Caco-2 (cell line): ENCODE measurements at places on chromosomes 7 and 10. TPM values are rescaled to one million over a fixed set of nuclear protein-coding genes. Genes with fewer than 3 reads are reported as not detected.
A peak's percentile ranks its signal among the peaks of the same experiment; 100 is the strongest.

- no peak overlapping the region for H3K27ac ChIP-seq
- H3K4me3 ChIP-seq = no peak overlapping the region
- H3K36me3 ChIP-seq = no peaks in the 10 kb centered on the region
- peaks cover 13% of the 10 kb centered on the region for H3K4me1 ChIP-seq
These were observed 4.0 kb upstream of the DIP2C start for GRCh38 chr10:693506-693905.

DNA sequence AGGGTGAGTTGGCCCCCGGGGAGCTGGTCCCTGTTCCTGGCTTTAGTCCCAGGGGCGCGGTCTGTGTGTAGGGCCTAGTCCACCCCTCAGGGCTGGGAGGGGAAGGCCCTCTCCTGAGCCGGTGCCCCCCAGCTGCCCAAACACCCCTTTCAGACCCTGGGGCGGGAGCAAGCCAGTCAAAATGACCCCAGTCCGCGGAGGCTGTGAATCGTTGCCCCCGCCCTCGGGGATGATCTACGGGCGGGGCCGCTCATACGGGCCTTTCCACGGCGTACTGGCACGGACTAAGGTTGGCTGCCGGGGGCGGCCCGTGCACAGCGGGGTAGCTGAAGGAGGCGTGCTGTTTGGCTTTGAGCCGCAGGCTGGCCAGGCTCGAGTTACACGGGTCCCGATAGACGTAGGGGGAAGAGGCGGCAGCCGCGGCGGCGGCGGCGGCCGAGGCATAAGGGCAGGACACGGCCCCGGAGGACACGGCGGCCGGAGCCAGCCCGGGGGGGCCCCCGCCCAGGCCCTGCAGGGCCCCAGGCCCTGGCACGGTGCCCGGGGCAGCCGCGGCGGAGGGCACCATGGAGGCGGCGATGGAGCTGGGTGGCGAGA lies 4.3 kb downstream of the ELOVL3 start:
- peak overlapping the region; percentile 47 for H3K4me3 ChIP-seq
- DNase-seq = no peak
- peaks cover 1% of the 10 kb centered on the region; the same call in 1 of the 2 replicates for H3K27me3 ChIP-seq
- H3K27ac ChIP-seq = no peak overlapping the region
- H3K36me3 ChIP-seq = no peaks in the 10 kb centered on the region; the same call in 1 of the 2 replicates

The ODAD2 gene
- not detected in 2 replicates for total RNA-seq

DNA sequence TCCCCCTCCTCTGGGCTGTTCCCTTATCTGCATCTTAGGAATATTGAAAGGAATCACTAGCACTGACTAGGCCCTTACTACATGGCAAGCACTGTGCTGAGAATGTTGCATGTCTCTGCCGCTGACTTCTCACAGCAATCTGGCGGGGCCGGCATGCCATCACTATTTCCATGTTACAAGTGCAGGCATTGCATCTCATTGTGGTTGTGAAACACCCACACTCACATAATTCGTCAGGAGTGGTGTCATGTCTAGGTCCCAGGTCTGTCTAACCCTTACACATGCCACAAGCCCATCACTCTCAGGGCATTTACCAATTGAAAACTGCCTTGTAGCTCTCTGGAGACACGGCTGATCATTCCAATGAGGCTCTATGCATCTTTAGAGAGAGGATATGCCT lies 8.5 kb upstream of the IL2RA start:
- no peak overlapping the region for H3K27ac ChIP-seq
- H3K36me3 ChIP-seq = no peaks in the 10 kb centered on the region
- H3K27me3 ChIP-seq = peaks cover 1% of the 10 kb centered on the region; the same call in 1 of the 2 replicates
- H3K4me1 ChIP-seq = no peaks in the 10 kb centered on the region
- no peak overlapping the region for H3K4me3 ChIP-seq

DNA sequence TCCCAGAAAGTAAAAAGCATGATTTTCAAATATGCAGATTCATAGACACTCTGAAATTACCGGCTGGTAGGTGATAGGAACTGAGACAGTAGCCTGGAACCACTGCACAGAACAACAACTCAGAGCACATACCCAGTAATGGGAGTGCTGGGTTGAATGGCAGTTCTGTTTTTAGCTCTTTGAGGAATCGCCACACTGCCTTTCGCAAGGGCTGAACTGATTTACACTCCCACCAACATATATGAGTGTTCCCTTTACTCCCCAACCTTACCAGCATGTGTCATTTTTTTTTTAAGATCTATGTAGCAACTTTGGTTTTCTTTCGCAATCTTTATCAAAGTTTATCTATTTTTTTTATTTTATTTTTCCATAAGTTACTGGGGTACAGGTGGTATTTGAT lies 358.8 kb downstream of the CALN1 start:
- H3K4me3 ChIP-seq = no peak overlapping the region
- no peak overlapping the region for H3K27ac ChIP-seq
- no peaks in the 10 kb centered on the region for H3K36me3 ChIP-seq

GRCh38 chr10:93186653-93187052 lies 113.0 kb downstream of the CYP26A1 start:
- H3K4me1 ChIP-seq = peaks cover 2% of the 10 kb centered on the region; the same call in 1 of the 2 replicates
- H3K4me3 ChIP-seq = no peak overlapping the region
- H3K27me3 ChIP-seq = no peaks in the 10 kb centered on the region
- no peaks in the 10 kb centered on the region for H3K36me3 ChIP-seq

The SGMS1 gene
- total RNA-seq = 30.5 and 34.8 TPM in 2 replicates

- H3K27ac ChIP-seq = no peak overlapping the region
- H3K27me3 ChIP-seq = no peaks in the 10 kb centered on the region; the same call in 1 of the 2 replicates
- H3K36me3 ChIP-seq = no peaks in the 10 kb centered on the region
- H3K4me1 ChIP-seq = no peaks in the 10 kb centered on the region
- peak; percentile 22 for DNase-seq
- no peak overlapping the region for H3K4me3 ChIP-seq
These were observed 113.7 kb downstream of the LHPP start for GRCh38 chr10:124575107-124576035.

DNA sequence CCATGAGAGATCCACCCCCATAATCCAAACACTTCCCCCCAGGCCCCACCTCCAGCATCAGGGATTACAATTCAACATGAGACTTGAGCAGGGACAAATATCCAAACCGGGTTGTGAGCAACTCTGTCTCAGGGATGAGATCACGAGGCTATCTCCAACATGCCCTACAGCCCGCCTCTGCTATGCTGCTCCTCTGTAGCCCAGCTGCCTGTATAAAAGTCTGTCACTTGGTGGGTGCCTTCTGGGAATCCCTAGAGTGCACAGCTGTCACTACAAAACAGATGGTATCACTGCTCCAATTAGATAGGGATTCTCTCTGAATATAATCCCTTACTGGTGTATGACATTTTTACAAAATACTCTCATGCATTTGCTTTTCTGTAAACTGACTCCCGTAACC lies 114.9 kb upstream of the NANOS1 start:
- H3K27me3 ChIP-seq = no peaks in the 10 kb centered on the region; the same call in 1 of the 2 replicates
- H3K4me1 ChIP-seq = peaks cover 34% of the 10 kb centered on the region
- no peak overlapping the region for H3K4me3 ChIP-seq
- DNase-seq = no peak

DNA sequence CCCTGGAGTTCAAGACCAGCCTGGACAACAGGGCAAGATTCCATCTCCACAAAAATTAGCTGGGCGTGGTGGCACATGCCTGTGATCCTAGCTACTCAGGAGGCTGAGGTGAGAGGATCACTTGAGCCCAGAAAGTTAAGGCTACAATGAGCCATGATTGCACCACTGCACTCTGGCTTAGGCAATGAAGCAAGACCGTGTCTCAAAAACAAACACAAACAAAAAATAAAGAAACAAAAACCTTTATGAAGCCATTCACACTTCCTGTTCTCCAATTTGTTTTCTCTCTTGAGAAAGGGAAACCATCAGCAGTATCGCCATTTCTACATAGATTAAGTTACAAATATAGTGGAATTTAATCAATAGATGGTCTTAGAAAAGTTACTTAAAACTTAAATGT lies 19.8 kb downstream of the YME1L1 start:
- H3K4me3 ChIP-seq = no peak overlapping the region
- H3K27me3 ChIP-seq = no peaks in the 10 kb centered on the region
- no peak for DNase-seq
- no peak overlapping the region for H3K27ac ChIP-seq
- H3K36me3 ChIP-seq = peaks cover 3% of the 10 kb centered on the region

GRCh38 chr10:130618647-130619046 lies 482.5 kb downstream of the GLRX3 start:
- no peaks in the 10 kb centered on the region for H3K4me1 ChIP-seq
- no peaks in the 10 kb centered on the region; the same call in 1 of the 2 replicates for H3K36me3 ChIP-seq
- no peak for DNase-seq
- H3K27me3 ChIP-seq = no peaks in the 10 kb centered on the region

The TMEM140 gene
- total RNA-seq = 3.8 and 6.1 TPM in 2 replicates

DNA sequence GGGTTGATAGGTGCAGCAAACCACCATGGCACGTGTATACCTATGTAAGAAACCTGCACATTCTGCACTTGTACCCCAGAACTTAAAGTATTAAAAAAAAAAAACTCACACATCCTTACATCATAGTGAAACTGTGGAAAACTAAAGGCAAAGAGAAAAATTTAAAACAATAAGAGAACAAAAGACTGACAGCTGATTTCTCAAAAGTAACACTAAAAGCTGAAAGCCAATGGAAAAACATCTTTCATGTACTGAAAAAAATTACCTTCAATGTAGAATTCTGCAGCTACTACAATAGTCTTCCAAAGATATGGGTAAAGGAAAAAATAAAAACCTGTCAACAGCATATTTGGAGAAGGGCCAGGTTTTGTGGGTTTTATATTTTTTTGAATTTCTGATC lies 729.1 kb upstream of the NRP1 start:
- H3K27ac ChIP-seq = no peak overlapping the region
- H3K27me3 ChIP-seq = no peaks in the 10 kb centered on the region
- no peak overlapping the region for H3K4me3 ChIP-seq
- DNase-seq = no peak

DNA sequence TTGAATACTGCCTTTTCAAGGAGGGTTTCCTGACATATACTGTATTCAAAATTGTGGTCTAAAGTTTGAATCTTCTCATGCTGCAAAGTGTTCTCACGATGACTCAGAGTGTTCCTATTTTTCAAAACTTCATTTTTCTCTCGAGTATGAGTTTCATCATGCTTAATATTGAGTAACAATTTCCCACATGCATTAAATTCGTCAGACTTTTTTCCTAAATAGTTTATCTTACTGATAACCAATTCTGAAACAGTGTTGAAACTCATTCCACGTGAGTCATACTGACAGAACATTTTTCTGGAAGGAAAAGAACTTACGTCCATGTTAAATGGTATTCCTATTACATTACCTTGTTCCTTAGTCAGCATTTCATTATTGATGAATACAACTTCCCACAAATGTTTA lies 44.1 kb downstream of the ZNF33B start:
- no peaks in the 10 kb centered on the region for H3K4me1 ChIP-seq
- H3K27me3 ChIP-seq = no peaks in the 10 kb centered on the region
- H3K36me3 ChIP-seq = peaks cover 5% of the 10 kb centered on the region

GRCh38 chr7:104852386-104852785 lies 161.6 kb upstream of the KMT2E start:
- H3K27me3 ChIP-seq = no peaks in the 10 kb centered on the region
- no peaks in the 10 kb centered on the region for H3K36me3 ChIP-seq
- no peak overlapping the region for H3K4me3 ChIP-seq
- peak; percentile 5 for DNase-seq
- H3K27ac ChIP-seq = no peak overlapping the region

The JAKMIP3 gene
- 0.50 and 0.53 TPM in 2 replicates for total RNA-seq

The TMEM72 gene
- not detected in 2 replicates for total RNA-seq

The GPER1 gene
- total RNA-seq = 0.25 TPM in 1 of 2 replicates, not detected in the other

DNA sequence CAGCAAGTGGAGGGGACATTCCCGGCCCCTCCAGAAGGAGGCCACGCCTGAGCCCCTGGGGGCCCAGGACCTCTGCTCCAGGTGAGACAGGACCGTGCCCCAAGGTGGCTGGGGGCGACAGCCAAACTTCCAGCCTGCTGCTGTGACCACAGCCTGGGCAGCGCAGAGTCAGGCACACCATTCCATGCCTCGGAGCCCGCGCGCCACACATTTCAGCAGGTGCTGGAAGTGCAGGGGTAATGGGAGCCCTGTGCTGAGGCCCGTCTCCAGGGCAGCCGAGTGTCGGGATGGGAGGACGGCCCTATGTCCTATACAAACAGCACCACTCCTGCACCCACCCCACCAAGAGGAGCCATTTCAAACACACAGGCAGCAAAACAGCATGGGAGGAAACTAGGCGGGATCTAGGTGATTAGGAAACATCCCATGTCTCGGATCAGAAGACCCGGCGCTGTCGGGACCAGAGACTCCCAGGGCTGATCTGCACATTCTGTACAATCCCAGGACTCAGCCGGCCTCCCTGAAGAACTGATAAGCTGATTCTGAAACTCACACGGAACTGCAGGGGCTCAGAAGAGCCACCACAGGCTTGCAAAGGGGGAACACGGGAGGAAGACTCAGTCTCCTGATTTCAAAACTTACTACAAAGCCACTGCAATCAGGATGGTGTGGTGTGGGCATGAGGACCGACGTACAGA lies 272.3 kb downstream of the ELFN1 start:
- H3K27ac ChIP-seq = no peak overlapping the region
- H3K27me3 ChIP-seq = no peaks in the 10 kb centered on the region
- DNase-seq = no peak
- no peaks in the 10 kb centered on the region for H3K36me3 ChIP-seq
- H3K4me1 ChIP-seq = no peaks in the 10 kb centered on the region

DNA sequence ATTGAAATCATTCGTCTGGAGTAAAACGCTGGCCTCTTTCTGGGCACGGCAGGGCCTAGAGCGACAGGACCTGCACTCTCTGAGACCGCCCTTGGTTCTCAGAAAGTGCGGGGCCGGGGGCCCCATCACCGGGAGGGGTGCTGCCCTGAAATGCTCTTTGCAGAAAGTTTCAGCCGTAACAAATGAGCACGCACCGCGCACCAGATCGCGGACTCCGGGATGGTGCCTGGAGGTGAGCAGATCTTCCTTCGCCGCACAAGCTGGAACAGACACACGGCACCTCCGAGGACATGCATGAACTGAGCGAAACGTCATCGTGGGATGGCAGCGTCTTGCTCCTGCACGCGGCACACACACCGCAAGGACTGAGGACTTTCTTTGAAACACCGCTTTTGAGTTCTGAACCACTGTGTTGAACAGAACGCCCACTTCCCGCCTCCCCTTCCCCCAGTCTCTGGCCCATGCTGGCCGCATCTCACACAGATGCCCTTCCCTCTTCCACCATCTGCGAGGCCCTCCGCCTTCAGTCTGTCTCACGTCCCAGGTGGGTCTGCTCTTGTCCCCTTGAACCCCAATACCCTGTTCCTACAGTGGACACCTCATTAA lies 538.7 kb upstream of the MGMT start:
- H3K36me3 ChIP-seq = no peaks in the 10 kb centered on the region
- no peaks in the 10 kb centered on the region for H3K4me1 ChIP-seq
- H3K4me3 ChIP-seq = no peak overlapping the region
- no peaks in the 10 kb centered on the region for H3K27me3 ChIP-seq
- no peak for DNase-seq

The FBXL13 gene
- 0.37 and 0.43 TPM in 2 replicates for total RNA-seq

The PRKG1 gene
- 0.09 and 0.12 TPM in 2 replicates for total RNA-seq
